Retinal pigment epithelial cell (primary cell): ENCODE measurements at places on chromosomes 11 and 22.

- DNase-seq = no peak
Observed at GRCh38 chr11:80451105-80451504, 1010.3 kb upstream of the TENM4 start.

DNA sequence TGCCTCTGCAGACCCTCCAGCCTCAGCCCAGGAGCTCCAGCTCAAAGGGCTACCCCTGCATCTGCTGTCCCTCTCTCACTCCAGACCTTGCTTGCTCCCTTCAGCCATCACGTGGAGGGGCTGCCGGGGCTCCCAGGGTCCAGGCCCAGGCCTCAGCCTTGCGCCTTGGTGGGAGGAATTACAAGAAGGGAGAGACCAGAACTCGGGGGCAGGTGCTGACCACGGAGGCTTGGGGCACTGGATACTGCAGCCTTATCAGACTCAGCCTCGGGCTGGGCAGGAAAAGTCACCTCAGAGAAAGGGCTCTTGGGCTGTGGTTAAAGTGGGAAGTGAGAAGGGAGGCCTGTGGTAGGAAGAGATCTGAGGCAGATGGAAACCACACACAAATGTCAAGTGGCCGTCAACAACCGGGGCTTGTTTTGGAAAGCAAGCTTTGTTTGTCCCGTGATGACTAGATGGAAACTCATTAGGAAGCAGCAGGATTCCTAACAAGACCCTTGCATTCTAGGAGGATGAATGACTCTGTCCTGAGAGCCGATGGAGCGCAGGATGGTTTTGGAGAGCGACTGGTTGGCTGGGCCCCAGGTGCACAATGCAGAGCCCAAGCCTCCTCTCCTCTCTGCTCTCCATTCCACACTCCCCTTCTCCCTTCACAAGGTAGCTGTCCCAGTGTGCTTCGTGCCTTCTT, 1321.7 kb downstream of the TBC1D22A start:
- no peak for DNase-seq

GRCh38 chr11:35539781-35540281, 14.4 kb upstream of the PAMR1 start:
- no peak for DNase-seq

DNA sequence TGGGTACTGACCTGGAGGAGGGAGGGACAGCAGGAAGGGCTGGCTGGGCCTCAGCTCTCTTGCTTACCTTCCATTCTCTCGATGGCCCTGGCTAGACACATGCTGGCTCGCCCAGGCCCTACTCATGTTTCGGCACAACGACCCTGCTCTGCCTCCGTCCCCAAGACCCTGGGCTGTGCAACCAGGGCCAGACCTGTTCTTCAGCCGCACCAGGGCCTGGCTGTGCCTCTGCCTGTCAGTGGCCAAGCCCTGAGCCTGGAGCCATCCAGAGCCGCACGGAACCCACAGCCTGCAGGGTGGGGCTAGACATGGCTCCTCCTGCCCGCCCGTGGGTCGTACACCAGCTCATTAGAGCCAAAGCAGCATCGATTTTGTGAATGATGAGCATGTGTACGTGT, 47.5 kb downstream of the RTN4R start:
- no peak for DNase-seq

DNA sequence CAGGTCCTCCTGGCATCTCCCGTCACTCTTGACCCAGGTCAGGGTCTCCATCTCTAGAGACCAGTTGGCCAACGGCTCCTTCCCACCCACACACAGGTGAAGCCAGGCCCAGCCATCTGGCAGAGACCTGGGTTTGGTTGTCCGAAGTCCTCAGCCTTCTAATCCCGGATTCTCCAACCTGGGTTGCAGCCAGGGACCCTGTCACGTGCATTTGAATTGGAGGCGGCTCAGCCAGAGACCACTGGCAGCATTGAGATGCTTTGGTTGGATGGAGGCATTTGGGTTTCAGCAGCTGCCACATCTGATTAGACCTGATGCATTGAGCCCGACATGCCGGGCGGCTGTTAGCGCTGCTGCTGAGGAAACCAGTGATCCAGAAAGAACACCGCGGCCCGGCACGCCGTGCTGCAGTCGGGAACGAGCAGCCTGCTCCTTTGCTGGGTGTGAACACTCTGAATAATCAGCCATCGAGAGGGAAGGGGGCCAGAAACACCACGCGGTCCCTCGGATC, 163.2 kb downstream of the BRD1 start:
- no peak for DNase-seq

- no peak for DNase-seq
Observed at GRCh38 chr11:95229993-95230809, 801 bp downstream of the SESN3 start.

DNA sequence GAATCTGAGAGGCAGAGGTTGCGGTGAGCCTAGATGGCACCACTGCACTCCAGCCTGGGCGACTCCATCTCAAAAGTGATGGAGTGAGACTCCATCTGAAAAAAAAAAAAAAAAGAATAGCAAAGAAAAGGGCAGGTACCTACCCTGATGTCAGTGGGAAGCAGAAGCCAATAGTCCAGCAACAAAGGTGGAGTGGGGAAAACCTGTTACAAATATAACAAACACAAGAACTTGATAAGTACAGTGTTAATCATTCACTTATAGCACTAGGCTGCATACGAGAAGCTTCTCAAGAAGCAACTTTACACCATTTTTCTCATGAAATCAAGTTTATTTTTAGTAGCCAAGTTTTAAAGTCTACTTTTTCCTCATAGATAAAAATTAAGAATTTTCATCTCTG, 62.5 kb upstream of the YWHAH start:
- DNase-seq = no peak

GRCh38 chr22:46358766-46359165, 23.3 kb downstream of the TRMU start:
- no peak for DNase-seq
